Iris pigment epithelial cell (primary cell): ENCODE measurements at places on chromosomes 16 and 17.

DNA sequence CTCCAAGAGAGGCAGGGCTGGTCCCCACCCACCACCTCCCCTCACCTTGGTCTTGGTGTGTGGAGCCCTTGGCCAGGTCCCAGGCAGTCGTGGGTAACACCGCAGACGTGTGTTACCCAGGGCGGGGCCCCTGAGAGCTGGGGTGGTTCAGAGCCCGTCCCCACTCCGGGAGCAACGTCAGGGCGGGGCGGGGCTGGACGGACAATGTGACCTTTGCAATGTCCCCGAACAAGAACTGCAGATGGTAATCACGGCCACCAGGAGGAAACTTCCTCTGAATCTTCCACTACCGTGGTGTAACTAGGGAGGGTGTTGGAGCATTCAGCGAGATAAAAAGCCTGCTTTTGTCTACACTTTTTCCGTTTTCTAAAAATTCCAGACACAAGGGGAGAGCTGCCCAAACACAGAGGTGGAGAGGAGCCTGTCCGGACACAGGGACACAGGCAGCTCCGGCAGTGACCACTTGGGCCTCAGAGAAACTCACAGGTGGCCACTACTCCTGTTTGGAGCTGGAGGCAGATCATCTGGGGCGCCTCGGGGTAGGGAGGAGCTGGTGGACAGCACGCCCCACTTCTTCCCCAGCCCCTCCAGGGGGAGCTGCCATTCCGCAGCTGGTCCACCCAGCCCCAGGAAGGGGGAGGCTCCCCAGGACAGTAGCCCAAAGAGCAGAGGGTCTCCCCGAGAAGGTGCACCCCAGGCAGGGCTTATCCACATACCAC lies 14.2 kb upstream of the SLC38A10 start:
- DNase-seq = peak; percentile 62

DNA sequence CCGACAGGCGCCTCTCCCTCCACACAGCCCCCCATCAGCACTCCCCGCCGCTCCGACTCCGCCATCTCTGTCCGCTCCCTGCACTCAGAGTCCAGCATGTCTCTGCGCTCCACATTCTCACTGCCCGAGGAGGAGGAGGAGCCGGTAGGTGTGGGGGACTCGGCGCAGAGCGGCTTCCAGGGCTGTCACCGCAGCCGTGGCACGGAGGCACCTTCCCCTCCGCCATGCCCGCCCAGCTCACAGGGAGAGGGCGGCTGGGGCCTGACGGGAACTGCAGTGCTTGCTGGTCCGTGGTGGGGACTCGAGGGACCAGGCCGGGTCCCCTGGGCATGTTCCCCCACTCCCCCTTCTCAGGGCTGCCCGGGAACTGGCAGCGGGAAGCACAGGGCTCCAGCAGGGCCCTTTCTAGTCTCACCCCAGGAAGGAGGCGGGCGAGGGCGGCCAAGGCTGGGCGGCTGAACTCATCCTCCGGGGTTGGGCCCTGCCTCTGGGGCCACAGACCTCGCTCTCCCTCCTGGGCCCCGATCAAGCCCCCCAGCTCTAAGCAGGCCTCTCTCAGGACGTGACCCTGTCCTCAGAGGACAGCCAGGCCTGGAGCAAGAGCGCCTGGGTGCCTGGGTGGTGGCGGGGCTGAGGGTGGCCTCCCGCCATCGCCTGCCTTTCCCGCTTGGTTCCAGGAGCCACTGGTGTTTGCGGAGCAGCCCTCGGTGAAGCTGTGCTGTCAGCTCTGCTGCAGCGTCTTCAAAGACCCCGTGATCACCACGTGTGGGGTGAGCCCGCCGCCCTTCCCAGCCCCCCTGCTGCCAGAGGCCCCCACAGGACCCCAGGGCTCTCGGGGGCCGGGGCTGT lies 15.2 kb downstream of the TRAF7 start:
- DNase-seq = no peak

DNA sequence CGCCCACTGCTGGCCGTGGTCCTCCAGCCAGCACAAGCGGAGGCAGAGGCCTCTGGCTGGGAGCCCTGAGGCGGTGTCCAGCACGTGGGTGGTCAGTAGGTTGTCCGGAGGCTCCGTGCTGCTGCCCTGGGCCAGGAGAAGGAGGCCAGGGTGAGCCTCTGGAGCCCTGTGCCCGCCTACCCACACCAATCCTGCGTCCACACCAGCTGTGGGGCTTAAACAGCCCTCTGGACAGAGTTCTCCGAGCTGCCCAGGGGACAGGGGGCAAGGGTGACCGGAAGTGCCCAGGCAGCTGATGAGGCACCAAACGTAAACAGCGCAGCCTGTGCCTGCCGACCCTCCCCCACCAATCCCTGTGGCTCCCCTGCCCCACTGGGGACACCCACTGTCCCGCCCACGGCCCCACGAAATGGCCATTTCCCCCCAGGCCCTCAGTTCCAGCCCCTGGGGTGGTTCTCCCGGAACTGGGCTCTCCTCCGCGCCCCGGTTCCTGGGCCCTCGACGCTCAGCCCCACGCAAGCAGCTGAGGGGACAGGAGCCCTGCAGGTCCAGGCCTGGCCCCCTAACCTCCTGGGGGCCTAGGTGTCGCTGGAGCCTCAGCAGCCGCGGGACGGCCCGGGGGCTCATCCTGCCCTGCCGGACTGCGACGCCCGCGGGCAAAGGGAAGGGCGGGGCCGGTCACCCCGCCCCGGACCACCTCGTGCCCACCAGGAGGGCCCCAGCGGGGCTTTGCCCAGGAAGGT lies 27.9 kb upstream of the DBNDD1 start:
- DNase-seq = peak; percentile 70

DNA sequence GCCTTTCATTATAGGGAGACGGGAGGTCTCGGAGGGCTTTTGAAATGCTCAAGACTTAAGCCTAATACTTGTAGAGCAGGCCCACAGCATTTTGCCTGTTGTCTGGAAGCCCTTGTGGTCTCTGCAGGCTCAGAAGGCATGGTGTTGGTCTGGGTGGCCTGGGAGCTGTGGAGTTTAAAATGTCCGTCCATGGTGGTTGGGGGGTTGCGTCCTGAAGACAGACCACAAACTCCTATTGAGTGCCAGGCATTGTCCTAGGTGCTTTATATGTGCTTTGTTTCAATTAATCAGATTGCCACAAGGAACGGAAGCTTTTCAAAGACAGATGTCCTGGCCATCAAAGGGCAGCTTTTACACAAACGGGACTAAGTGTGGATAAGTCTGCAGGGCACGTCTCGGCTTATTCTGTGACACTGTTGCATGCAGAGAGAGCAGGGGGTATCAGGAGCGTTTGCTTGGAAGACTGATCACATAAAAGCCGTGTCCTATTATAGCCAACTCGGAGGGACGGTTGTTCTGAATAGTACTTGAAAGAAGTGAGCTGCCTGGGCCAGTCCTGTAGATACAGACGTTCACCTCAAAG lies 7.8 kb downstream of the NTN1 start:
- no peak for DNase-seq

- DNase-seq = peak; percentile 66
Measured at GRCh38 chr17:29368926-29369325, 21.2 kb upstream of the TAOK1 start.

- DNase-seq = no peak
Measured at GRCh38 chr16:88529596-88529995, 40.6 kb upstream of the ZC3H18 start.

- DNase-seq = peak; percentile 40
Measured at GRCh38 chr17:40474419-40475002, 26.9 kb downstream of the TNS4 start.

DNA sequence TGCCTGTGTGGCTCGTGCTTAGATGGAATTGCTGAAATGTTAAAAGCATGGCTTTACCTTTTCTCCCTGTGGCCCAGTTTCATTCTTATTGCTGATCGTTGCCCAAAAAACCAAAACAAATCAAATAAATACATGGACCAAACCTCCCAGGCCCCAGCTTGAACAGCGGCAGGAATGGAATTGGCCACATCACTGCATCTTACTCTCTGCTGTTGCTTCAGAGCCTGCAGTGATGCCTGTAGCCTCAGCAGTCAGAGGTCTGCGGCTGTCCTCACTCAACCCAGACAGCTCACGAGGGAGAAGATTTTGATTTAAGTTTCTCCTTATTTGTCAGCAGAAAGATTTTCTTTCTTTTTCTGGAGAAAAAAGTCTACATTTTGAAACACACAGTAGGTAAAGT lies 91.5 kb downstream of the NPIPB11 start:
- peak; percentile 24 for DNase-seq

GRCh38 chr17:48834973-48835372 lies 4.1 kb downstream of the CALCOCO2 start:
- DNase-seq = no peak

GRCh38 chr17:29972277-29972676 lies 30.8 kb downstream of the EFCAB5 start:
- DNase-seq = no peak

GRCh38 chr16:75114179-75114945 lies 2.2 kb downstream of the LDHD start:
- no peak for DNase-seq

GRCh38 chr17:44039829-44040635 lies 25.3 kb upstream of the TMEM101 start:
- peak; percentile 57 for DNase-seq

- DNase-seq = peak; percentile 37
Measured at GRCh38 chr17:8125154-8125946, 1.4 kb upstream of the HES7 start.

DNA sequence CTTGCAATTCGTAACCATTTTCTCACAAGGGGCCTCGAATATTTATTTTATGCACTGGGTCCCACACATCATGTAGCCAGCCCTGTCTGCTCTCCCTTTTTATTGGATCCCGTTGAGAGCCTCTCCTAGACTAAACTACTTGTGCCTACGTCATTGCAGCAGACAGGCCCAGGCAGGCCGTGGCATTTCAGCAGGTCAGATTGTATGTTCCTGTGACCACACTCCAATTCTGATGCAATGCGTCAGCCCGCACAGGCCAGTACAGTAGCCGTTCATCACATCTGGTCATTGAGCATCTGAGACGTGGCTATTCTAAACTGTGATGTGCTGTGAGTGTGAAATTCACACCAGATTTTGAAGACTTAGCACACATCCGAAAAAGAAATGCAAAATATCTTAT lies 42.2 kb downstream of the ABAT start:
- no peak for DNase-seq

- DNase-seq = no peak
Measured at GRCh38 chr17:28993645-28994426, 12.0 kb downstream of the SEZ6 start.

- no peak for DNase-seq
Measured at GRCh38 chr17:80265205-80266068, 4.8 kb downstream of the RNF213 start.

DNA sequence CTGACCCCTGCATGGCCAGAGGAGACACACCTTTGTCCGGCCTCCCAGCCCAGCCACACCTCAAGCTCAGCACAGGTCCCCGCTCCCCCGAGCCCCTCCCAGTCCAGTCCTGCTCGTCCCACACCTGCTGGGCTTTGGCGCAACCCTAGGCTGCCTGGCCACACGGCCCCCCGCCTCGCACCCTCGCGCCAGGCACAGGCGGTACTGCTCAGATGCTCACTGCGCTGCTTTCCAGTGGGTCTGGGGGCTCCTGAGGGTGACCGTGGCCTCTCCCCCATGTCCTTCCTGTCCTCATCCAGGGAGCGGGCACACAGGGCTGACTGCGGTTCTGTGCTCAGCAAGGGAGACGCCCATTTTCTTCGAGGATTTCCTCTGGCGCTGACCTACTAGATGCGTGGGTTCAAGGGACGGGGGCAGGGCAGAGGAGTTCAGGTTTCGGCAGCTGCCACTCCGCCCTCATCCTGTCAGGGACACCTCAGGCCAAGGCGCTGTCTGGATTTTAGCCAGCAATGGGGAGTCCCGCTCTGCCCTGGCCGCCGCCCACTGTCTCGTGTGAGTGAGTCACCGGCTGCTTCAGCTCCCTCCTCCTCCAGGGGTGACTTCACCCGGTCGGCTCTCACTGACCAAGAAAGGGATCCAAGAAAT lies 118.0 kb upstream of the ZNF469 start:
- DNase-seq = peak; percentile 94

- DNase-seq = no peak
Measured at GRCh38 chr17:4901648-4902344, 1.1 kb downstream of the CHRNE start.

- no peak for DNase-seq
Measured at GRCh38 chr17:66604376-66604775, 230.5 kb upstream of the CACNG5 start.

DNA sequence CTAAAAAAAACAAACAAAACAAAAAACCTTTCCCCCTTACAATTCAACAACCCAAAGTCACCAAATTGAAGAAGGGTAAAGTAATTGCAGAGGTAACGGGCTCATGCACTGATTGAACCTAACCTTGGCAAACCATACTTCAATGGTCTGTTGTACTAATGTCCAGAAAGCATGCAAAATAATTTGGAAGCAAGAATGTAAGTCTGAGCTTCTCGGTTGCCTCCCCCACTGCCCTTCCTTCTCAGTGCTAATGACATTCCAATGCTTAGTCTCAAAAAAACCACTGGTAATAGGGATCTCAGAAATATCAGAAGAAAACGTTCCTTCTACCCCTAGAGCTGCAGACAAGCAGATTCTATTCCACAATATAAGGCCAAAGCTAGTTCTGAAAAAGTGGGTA lies 15.8 kb downstream of the KRABD2 start:
- DNase-seq = no peak

DNA sequence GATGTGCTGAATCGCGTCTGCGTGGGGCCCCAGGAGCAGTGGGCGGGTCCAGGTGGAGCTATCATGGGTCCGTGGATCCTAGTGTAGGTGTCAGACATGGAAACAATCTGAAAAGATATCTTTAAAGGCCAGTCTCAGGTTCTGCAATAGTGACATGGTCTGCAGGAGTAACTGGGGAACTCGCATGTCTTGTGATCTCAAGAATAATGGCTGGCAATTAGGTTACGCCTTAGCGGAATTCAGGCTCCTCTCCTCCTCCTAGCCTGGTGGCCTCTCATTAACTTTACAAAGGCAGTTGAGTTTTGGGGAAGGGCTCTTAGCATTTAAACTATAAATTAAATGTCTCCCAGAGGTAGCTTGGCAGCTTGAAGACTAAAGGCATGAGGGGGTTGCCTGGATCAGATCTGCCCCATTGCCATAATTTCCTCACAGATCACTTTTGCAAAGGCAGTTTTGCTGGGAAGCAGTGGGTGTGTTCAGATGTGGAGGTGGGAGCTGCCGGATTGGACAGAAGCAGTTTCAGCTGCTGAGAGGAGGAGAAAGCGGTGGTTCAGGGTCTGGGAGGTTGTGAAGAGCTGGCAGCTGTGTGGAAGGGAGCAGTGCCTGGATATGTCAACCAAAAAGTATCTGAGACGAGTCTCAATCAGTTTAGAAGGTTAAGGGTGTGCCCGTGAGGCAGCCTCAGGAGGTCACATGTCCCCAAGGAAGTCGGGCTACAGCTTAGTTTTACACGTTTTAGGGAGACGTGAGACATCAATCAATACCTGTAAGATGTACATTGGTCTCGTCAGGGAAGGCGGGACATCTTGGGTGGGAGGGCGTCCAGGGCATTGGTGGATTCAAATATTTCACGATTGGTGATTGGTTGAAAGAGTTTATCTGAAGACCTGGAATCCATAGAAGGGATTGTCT lies 2.7 kb downstream of the TBCD start:
- peak; percentile 31 for DNase-seq

DNA sequence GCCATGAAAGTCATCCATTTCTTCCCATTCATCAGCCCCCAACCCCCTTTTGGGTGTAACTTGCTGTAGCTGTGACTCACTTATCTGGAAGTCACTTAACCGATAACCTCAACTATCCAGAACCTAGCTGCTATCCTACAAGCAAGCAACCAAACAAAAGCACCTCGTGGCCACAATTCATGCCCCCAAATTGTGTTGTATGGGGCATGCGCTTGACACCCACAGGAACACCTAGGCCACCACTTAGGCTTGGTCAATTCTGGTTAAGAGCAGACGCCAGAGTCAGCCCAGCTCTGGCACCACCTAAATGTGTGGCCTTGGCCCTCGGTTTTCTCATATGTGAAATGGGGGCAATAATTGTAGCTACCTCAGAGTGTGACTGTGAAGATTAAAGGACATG lies 3.7 kb downstream of the PIK3R5 start:
- no peak for DNase-seq
